CD4-positive, alpha-beta T cell treated with Interleukin-2 at 100 ng/mL for 4 hours (primary cell): ENCODE measurements at places on chromosomes 6 and 20.

- DNase-seq = no peak
Observed at GRCh38 chr6:169763308-169763707, 11.9 kb downstream of the ERMARD start.

DNA sequence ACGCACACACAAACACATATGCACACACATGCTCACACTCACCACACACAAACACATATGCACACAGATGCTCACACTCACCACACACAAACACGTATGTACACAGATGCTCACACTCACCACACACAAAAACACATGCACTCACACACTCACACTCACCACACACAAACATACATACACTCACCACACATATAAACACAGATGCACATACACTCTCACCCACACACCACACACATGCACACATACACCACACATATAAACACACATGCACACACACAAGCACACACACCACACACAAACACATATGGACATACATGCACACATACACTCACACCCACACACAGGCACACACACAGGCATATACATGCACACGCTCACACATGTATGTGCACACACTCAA is 112.3 kb downstream of the ERMARD start:
- no peak for DNase-seq

DNA sequence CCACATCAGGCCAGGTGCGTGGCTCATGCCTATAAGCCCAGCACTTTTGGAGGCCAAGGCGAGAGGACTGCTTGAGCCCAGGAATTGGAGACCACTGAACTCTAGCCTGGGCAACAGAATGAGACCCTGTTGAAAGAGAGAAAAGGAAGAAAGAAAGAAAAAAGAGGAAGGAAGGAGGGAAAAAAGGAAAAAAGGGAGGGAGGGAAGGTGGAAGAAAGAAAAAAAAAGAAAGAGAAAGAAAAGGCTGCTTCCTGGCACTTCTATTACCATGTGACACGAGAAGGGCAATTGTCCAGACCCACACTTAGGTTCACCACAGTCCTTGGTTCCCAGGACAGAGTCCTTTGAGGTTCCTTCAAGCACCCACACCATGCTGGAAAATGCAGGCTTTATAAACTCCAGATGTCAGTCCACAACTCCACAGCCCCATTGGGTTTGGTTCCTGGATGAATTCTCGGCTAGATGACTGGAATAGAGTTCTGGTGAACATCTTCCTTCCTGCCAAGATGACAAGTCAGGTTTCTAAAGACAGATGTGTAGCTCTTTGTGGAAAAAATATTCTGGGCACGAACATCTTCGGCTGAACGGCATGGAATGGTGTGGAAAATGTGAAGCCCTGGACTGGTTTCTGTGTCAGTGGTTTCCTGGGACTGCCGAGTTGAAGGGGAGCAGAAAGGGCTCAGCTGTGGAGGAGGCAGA is 32.5 kb downstream of the NT5E start:
- no peak for DNase-seq

DNA sequence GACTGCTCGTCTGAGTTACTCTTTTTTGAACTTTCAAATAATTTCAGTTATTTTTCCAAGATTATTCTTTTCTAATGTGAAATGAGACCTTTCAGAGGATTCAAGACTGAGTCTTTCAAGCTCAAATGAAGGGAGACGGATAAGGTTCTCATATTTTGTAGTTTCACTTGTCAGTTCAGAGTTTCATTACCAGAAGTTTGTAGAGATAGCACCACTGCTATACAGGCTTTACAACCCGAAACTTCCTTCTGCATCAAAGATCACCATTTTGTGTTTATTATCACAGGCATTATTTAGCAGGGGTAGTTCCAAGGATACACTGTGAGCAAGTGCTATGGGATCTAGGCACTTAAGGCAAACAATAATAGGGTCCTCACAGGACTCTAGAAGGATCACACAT is 74.7 kb upstream of the EPHA7 start:
- no peak for DNase-seq

- no peak for DNase-seq
Observed at GRCh38 chr20:34262488-34263288, 21.5 kb downstream of the ASIP start.

GRCh38 chr6:144104488-144104887 is 9.1 kb upstream of the SF3B5 start:
- DNase-seq = no peak

GRCh38 chr6:131976545-131977061 is 25.4 kb upstream of the CCN2 start:
- DNase-seq = no peak

GRCh38 chr6:35993150-35993549 is 31.3 kb downstream of the SLC26A8 start:
- DNase-seq = no peak

- no peak for DNase-seq
Observed at GRCh38 chr6:47952640-47953039, 158.4 kb downstream of the PTCHD4 start.
